Inflammatory macrophage (primary cell): ENCODE measurements at places on chromosomes 7 and 10.

- no peak for DNase-seq
These were observed 466.6 kb downstream of the XPNPEP1 start for GRCh38 chr10:109456566-109457301.

DNA sequence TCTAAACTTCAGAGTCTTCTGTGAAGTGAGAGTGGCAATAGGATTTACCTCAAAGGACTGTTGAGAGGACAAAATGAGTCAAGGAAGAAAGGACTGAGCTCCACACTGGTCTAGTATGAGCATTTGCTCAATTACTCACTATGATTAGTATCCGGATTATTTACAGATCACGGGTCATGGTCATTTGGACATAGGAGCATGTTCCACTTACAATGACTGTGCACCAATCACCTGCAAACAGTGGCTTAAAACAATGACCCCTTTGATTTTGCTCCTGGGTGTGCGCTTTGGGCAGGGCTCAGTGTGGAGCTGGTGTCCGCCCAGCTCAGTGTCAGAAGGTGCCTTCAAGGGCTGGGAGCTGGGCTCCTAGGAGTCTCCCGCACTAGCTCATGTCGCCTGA, 225.4 kb downstream of the TCERG1L start:
- no peak for DNase-seq

- DNase-seq: no peak
These were observed 54.1 kb downstream of the RNLS start for GRCh38 chr10:88528806-88529570.

DNA sequence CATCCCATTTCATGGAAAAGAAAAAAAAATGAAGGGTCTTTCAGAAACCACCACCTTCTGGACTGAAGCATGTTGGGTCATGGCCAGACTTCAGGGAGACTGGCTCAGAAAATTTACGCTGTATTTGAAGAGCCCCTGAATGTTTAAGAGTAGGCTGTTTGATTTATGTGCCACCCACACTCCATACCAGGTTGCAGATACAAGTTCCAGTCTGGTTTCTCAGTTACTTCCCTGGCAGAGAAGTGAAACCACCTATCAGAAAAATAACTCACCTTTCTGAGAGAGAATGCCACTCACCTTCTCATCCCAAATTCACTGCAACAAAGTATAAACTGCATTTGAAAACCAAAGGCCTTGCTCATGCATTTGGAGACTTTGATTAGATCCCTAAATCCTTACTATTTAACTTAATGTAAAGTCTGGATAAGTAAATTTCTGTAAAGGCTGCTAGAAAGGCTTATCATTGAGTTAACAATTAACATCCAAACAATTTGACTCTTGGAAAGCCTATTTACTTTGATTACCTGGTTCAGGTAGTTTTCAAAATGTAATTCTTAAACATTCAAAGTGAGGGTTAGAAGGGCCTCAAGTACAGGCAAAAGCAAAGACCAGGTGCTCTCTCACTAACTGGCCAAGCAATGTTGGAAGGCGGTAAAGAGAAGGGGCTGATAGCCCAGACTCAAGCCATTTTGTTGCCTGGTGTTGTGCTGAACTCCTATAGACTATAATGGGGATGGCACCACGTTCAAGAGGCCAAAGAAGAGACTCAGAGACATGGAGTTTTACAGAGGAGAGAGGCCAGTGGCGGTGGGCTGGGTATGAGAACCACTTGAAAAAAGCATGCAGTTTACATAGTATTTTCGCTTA, 12.8 kb upstream of the ADD3 start:
- DNase-seq: no peak

GRCh38 chr7:19066170-19066569, 51.3 kb downstream of the TWIST1 start:
- DNase-seq: no peak

- DNase-seq: no peak
These were observed 59.5 kb upstream of the HECTD2 start for GRCh38 chr10:91350651-91351081.

DNA sequence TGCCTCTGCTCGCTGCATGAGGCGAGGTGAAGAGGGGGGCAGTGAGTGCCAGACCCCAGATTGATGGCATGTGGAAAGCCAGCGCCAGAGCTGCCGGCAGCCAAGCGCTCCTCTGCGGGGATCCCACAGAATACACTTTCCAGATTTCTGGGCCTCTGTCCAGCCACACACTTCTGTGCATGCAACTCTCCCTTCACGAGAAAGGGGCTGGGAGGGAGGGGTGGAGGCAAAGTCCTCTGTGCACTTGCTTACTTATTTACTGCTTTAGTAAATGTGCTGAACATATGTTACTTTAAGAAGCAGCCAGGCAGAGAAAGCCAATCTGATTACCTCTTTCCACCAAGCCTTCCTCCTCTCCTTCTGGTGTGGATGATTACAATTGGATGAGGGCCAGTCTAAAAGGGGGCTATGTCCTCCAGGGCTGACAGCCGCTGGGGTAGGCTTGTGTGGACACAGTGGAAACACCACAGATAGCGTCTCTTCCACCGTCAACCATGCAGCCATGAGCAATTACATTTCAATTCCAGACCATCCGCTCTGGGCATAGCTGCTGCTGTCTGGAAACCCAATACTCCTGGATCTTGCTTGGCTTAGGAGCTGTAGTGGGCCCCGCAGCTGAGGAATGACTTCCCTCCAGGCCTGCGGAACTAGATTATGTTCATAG, 322.8 kb upstream of the ANKRD30A start:
- no peak for DNase-seq

GRCh38 chr10:126585249-126586017, 85.1 kb downstream of the C10orf90 start:
- DNase-seq: no peak

DNA sequence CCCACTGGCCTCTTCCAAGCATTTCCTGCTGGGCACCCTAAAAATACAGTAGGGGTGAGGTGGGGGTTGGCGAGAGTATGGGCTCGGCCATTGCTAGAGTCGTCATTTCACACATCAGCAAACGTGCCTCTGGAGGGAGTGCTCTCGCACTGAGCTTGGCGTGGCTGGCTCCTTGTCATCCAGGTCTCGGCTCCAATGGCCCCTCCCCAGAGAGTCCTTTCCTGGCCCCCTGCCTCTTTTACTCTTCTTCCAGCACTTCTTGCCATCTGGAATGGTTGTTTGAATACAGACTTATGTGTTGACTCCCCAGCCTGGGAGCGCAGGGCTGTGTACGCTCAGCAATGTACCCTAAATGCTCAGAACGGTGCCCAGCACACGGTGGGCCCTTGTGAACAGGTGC, 18.8 kb downstream of the UNC5B start:
- DNase-seq: no peak

DNA sequence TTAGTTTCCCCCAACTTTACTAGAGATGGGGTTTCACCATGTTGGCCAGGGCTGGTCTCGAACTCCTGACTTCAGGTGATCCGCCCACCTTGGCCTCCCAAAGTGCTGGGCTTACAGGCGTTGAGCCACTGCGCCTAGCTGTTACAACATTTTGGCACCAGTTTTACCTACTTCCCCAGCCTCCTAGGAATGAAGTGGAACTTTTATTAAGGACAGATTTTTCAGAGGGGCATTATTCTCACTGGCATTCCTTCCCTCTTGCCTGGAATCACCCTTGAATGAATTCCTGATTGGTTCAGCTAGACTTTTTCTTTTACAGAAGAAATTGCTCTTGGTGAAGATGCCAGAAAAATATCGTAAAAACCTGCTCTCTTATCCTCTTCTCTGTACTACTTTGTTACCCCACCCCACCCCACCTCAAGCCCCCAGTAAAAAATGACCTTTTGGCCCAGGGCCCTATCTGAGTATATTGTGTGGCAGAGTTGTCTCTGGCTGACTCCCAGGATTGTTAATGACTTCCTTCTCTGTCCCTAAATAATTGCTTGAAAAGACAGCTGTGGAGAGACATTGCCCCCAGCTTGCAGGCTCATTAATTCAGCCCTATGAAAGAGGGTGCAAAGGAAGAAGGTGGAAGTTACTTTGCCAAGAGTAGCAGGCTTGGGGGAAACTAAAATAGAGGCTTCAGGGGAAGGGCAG, 189.6 kb downstream of the AUTS2 start:
- DNase-seq: no peak

- DNase-seq: no peak
These were observed 308.1 kb downstream of the SFMBT2 start for GRCh38 chr10:7102557-7103349.

DNA sequence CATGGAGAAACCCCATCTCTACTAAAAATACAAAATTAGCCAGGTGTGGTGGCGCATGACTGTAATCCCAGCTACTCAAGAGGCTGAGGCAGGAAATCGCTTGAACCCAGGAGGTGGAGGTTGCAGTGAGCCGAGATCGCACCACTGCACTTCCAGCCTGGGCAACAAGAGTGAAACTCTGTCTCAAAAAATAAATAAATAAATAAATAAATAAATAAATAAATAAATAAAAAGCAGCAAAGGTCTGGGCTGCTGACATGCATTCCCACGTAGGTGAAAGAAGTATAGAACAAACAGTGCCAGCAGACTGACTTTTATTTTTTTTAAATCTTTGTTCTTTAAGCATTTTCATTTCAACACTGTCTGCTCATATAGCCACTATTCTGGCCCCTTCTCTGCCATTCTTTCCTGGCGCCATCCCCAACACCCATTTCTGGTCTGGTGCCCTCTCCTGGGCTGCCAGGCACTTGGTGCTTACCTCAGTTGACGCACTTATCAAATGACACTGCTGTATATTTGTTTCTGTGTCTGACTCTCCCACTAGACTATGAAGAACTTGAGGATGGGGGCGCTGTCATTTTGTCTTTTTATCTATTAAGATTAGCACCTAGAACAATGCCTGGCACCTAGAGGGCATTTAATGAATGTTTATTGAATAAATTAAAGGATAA, 15.6 kb downstream of the FAM107B start:
- DNase-seq: no peak

GRCh38 chr10:38741226-38741625, 647.1 kb downstream of the ZNF37A start:
- no peak for DNase-seq

GRCh38 chr7:74302745-74303221, 13.6 kb downstream of the CLIP2 start:
- DNase-seq: no peak

- no peak for DNase-seq
These were observed 2.3 kb downstream of the ABCB1 start for GRCh38 chr7:87598234-87599009.

- no peak for DNase-seq
These were observed 1.6 kb downstream of the GHRHR start for GRCh38 chr7:30965372-30965771.

DNA sequence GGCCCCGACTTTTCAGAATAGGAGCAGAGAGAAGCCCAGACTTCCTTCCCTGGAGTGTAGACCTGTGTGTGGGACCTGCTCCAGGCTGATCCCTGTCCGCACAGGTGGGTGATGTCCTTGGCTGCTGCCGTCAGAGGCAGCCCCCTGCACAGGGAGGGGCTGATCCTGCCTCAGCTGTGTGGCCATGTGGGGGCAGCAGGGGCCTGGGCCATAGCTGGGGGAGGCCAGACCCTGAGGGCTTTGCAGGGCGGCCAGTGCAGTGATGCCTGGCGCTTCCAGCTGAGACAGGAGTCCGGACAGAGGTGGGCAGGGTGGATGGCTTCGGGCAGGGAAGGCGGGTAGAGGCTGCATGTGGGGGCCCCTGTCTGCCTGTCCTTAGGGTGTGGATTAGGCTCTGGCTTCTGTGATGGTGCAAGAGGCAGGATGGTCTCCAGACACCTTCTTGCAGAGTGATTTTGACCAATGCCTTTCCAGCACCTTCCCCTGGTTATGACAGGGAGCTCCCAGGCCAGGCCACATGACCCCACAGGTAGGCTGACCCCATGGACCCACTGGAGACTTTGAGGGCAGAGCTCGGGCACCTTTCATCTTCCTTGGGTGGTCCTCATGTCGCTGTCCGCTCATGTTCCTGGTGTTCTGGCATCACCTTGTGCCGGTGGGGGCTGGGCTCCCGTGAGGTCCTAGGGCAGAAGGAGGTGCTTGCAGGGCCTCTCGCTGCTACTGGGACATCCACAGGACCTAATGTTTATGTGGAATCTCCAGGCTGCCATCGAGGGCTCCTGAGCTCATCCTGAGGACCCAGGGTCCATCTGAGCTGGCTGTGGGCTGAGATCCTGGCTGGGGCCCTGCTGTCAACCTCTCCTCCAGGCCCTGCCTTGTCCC, 141.5 kb downstream of the ADCY1 start:
- no peak for DNase-seq
